ENCODE measurements at places on chromosomes 12 and 14. TPM values are rescaled to one million over a fixed set of nuclear protein-coding genes. Genes with fewer than 3 reads are reported as not detected.

Gene TRHDE
- total RNA-seq: 1.3 TPM

DNA sequence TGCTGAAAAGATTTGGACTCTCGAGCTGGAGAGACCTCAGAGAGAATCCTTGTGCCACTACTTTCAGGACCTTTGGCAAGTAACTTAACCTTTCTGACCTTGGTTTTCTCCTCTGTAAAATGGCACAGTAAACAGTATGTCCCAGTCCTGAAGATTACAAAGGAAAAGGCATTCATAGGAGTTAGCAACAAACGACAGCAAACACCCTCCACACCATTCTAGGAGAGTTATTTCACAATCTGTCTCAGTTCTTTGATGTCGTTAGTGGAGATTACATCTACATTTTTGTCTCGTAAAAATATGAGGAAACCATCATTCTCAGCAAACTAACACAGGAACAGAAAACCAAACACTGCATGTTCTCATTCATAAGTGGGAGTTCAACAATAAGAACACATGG lies 205.7 kb downstream of the ITPR2 start:
- DNase-seq: no peak

- DNase-seq: no peak
Measured at GRCh38 chr14:71551291-71551950, 380.8 kb upstream of the RGS6 start.

DNA sequence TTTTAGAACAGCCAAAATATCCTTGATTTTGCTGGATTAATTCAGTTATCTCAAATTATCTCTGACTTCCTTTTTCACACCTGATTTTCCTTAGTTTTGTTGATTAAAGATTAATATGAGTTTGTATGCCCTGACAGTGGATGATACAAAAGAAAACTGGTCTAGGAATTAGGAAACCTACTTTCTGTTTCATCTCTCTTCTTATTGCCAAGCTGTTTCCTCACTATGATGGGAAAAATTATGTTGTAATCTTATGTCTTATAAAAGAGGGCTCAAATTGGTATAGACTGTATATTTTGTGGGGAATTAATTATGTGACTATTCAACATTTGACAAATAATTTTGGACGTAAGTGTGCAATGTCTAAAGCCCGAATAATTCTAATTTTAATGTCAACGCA lies 271.6 kb downstream of the FBXL14 start:
- DNase-seq: no peak

Gene PRPH
- 0.57 TPM for total RNA-seq

Gene JKAMP
- 23.7 TPM for total RNA-seq

Gene HIP1R
- 17.6 TPM for total RNA-seq

Gene SLCO1B1
- not detected for total RNA-seq

DNA sequence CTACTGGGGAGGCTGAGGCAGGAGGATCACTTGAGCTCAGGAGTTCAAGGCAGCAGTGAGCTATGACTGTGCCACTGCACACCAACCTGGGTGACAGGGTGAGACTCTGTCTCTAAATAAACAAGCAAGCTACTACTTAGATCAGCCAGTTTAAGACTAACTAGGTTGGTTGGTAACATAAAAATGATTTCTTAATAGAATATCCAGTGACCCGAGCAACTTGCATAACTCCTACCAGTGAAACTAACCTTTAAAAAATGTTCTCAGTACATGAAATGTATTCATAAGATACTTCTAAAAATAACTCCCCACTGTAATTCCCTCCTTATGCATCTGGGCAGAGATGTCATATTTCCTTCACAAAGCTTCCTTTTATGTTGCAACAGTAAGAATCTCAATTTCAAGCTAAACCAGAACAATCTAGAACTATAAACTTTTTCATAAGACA lies 15.9 kb downstream of the TAOK3 start:
- no peak for DNase-seq

DNA sequence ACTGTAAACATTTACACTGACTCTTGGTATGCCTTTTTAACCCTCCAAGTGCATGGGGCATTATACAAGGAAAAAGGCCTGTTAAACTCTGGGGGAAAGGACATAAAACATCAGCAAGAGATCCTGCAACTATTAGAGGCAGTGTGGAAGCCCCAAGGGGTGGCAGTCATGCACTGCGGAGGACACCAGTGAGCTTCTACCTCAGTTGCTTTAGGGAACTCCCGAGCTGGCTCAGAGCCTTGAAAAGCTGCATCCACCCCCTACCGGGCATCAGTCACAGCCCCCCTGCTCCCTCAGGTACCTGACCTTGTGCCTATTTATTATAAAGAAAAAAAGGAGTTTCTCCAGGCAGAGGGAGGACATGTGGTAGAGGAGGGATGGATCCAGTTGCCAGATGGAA lies 695.6 kb upstream of the LMO3 start:
- DNase-seq: no peak

- no peak for DNase-seq
Measured at GRCh38 chr12:5554711-5555110, 122.8 kb downstream of the NTF3 start.

Gene ADAM21
- 0.38 TPM for total RNA-seq

DNA sequence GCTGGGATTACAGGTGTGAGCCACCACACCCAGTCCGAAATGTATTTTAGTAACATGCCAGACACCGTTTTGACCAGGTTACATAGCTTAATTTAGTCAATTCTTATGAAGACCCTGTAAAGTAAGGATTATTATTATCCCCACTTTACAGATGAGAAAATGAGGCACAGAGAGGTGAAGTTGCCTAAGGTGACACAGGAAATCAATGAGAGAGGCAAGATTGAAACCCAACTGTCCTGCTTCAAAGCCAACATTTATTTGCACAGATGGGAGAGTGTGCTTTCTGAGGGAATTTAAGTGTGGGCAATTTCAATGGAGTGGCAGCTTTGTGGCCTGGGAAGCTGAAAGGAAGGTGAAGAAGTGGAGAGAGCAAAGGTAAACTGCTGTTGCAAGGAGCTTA lies 19.1 kb upstream of the EPS8 start:
- DNase-seq: no peak

Gene ZNF891
- total RNA-seq: 1.2 TPM

Gene NTS
- total RNA-seq: not detected

DNA sequence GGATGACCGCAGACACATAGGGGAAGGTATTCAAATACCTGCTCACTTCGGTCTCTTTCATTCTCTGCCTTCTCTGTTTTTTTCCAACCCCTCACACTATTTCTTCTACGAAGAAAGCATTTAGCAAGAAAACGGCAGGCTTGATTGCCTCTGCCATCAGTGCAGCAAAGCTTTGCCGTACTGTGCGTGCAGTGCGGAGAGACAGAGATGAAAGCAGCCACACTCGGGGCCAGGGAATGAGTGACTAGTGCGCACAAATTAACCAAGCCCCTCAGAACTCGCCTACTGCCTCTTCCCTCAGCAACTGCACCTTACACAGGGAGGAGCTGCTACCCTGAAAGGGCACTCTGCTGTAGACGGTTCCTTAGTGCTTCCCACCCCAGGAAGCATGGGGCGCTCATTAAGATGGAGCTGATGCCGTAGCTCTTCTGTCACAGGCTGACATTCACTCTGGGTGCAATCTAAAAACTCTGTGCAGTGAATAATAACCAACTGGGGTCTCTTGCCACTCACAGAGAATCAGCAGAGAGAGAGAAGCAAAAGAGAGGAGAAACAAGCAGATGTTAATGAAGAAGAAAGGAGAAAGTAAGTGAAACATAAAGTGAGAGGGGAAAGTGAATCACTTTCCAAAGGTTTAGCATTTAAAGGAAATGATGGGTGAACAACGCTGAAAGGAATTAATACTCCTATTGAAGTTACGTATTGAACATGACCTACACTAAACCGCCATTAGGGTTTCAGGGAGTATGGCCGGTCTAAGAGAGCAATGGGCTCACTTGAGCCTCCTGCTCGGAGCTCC lies 69.4 kb downstream of the GRIN2B start:
- DNase-seq: no peak

Gene OR4E1
- not detected for total RNA-seq

- DNase-seq: no peak
Measured at GRCh38 chr14:89841851-89842250, 112.7 kb downstream of the EFCAB11 start.

Gene GSKIP
- 11.6 TPM for total RNA-seq

Gene KRT72
- not detected for total RNA-seq

DNA sequence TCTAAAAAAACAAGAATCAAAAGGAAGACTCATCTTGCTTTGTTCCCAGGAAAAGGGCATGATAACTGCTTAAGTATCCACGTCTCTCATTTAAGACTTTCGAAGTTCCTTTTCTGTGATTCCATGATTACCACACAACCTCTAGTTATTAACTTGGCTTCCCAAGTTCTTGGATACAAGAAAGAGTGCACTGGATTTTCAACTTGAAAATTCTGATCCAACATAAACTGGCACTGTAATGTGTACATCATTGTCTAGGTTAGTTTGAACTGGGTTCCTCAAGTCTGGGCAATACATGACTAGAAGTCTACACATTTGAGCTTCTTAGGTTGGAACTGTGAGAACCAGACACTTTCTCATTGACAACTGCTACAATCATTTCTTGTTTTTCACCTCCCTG lies 1.6 kb downstream of the KLHL28 start:
- DNase-seq: no peak

Gene DEPDC4
- 0.81 TPM for total RNA-seq

DNA sequence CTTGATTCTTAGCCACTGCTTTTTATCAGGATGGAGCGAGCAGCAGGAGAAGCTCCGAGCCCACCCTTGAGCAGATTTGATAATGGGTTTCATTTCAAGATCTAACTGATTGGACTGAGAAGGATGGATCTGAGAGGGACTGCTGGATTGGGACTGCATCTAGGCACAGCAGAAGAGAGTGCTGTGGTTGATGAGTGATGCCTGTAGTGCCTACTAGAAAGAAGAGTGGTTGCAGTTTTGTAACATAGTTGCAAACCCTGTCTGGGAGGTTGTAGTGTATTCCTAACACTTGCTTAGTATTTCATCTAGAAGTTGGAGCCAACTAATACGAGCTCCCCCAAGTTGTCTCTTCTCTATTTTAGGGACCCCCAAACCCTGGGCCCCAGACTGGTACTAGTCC lies 88.7 kb downstream of the ASCL1 start:
- no peak for DNase-seq

DNA sequence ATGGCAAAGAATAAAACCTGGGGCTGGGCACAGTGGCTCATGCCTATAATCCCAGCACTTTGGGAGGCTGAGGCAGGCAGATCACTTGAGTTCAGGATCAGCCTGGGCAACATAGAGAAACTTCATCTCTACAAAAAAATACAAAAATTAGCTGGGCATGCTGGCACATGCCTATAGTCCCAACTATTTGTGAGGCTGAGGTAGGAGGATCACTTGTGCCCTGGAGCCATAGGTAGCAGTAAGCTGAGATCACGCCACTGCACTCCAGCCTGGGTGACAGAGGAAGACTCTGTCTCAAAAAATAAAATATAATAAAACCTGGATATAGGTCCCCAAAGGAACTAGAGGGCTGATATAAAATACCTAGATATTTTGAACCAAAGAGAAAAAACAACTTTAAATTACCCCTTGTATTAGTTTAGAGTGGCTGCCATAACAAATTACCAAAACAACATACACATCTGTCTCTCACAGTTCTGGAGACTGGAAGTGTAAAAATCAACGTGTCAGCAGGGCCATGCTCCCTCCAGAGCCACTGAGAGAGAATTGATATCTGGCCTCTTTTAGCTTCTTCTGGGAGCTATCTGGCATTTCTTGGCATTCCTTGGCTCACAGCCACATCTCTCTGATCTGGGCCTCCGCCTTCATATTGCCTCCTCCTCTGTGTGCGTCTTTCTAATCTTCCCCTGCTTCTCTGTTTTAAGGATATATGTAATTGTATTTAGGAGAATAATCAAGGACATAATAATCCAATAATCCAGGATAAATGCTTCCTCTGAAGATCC lies 47.9 kb upstream of the ATF7IP start:
- DNase-seq: no peak

GRCh38 chr12:112430929-112431328 lies 12.2 kb downstream of the PTPN11 start:
- DNase-seq: no peak

Gene IGF1
- total RNA-seq: 10.9 TPM

DNA sequence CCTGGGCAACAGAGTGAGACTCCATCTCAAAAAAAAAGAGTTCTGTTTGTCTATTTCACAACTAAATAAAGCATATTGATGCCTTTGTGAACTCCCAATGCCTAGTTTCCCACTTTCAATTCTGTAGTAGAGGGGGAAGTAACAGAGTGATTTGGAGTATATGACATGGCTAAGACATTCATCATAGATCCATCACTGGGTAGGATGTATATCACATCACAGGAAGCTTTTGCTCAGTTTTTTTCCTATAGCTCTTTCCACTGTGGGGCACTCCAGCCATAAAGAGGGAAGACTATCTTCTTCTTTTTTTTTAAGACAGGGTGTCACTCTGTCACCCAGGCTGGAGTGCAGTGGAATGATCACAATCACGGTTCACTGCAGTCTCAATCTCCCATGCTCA lies 154.0 kb upstream of the BCL2L14 start:
- DNase-seq: no peak

GRCh38 chr12:99066726-99067125 lies 421.6 kb downstream of the APAF1 start:
- DNase-seq: no peak

DNA sequence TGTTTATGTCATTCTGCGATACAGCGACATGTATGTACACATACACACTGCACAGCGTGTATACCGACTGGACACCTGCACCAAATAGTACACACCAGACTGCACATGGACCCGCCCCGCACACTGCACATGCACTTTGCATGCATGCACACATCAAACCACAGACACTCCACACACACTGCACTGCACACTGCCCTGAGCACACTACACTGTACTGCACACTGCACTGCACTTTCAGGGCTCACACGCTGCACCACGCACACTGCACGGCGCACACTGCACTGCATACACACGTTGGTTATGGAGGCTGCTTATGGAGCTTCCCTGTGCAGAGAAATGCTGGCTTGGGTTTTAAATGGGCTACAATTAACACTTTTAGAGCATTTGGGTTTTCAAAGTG lies 1.6 kb downstream of the PAPLN start:
- DNase-seq: no peak

DNA sequence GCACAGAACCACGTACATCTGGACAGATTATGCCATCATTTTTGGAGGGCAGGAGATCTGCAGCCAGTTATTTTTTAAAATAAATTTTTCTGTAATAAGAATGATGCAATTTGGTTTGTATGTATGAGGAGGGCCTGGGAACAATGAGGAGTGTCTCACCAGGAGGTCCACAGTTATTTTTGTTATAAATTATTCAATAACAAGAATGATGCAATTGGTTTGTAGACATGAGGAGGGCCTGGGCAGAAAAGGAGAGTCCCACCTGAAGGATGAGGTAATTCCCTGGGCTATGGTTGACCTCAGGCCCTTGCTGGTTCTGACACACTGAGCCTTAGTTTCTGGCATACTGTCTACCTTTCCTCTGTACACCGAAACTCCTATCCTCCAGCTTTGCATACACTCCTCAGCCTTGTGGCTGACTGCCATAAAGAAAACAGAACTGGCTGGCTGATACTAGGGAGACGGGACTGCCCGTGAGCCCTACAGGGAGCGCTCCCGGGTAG lies 9.0 kb upstream of the DCD start:
- DNase-seq: no peak

GRCh38 chr12:46177837-46178608 lies 90.8 kb downstream of the SLC38A1 start:
- DNase-seq: no peak
